ENCODE measurements at places on chromosomes 4 and X.

DNA sequence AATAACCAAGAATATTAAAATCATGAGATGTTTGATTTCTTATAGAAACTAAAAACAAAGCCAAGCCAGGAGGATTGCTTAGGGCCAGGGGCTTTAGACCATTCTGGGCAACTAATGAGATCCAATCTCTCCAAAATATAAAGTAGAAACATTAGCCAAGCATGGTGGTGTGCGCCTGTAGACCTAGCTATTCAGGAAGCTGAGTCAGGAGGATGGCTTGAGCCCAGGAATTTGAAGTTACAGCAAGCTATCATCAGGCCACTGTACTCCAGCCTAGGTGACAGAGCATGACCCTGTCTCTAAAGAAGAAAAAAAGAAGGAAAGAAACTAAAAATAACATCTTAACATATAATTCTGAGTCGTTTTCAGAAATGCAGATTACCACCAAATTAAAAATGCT, 96.7 kb downstream of the NAF1 start:
- DNase-seq: no peak

GRCh38 chrX:46140272-46140671, 404.9 kb downstream of the ZNF674 start:
- no peak for DNase-seq

DNA sequence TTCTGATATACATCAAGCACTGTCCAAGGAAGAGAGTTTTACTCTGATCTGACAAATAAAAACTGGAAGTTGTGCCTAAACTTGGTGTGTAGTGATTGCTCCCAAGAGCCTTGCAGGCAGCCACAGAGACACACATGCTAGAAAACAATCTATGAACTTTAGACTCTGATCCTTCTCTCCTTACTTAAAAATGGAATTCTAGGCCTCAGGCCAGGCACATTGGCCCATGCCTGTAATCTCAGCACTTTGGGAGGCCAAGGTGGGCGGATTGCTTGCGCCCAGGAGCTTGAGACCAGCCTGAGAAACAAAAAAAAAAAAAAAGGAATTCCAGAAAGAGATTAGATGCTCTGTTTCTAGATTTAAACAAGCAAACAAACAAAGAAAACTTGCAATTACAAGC, 45.6 kb upstream of the S100G start:
- no peak for DNase-seq

- no peak for DNase-seq
Observed at GRCh38 chr4:45082101-45082500, 355.7 kb upstream of the GNPDA2 start.

DNA sequence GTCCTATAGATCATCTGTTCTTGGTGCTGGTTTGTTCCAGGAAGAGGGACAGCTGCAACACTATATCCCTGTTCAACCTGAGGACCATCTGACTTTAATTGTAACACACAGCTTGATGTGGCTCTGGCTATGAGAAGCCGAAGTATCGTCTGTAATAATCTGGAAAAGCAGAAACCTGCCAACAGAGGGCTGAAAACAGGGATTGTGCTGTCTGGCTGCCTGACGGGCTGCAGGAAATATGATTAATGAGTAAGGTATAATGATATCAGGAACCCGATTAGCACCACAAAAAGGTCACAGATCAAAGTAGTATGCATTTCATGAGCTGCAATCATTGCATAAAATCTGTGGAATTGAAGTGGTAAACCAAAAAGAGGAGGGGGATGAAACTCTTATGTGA, 170.4 kb upstream of the MAB21L2 start:
- DNase-seq: no peak

GRCh38 chr4:138161351-138161750, 80.8 kb downstream of the SLC7A11 start:
- DNase-seq: no peak

DNA sequence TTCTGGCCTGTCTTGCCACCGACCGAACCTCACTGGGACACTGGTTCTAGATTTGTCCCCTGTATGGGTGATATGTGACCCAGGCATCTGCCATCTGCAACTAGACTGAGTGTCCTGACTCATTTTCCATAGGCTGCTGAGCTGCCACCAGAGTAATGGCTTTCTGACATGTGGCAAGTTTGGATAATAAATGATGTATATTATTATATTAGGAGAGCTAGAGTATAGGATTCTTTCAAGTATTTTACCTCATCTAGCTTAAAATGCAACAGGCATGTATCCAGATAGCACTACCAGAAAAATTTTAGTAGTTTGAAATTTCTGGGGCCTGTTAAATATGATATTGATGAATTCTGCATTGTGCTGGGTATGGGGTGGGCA, 15.8 kb upstream of the PGRMC2 start:
- no peak for DNase-seq

DNA sequence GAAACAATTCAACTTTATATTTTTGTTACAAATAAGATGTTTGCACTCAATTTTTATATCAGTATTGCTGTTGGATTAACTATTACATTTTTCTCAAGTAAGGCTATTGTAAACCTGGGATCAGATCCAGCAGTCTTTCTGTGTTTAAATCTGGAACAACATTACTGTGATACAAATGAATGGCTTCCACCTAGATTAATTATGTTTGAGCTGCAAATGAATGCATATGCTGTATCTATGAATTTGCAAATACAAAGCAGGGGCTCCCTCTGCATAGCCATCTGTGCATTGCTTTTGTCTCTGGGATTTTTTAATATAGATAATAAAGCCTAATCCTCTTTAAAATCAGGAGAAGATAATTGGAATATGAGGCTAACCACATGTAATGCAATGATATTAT, 69.8 kb upstream of the NEIL3 start:
- no peak for DNase-seq

DNA sequence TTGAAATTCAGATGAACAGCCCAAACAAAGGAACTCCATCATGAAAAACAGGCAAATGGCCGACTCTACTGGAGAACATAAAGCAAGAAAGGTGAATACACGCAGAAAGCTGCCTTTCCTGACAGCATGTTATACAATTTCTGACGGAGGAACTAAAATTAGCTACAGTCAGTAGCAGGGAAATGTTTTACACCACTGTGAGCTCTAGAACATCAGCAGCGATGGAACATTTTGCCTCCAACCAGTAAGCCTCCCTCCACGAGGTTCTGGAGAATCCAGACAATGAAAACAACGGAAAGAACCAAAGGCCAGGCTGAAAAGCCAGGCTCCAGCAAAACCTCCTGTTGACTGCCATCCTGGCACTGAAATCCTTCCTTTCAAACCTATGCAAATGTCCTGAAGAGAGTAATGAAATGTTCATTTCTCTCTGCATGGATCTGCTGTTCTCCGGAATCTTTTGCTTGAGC, 78.9 kb downstream of the IRF2 start:
- no peak for DNase-seq

DNA sequence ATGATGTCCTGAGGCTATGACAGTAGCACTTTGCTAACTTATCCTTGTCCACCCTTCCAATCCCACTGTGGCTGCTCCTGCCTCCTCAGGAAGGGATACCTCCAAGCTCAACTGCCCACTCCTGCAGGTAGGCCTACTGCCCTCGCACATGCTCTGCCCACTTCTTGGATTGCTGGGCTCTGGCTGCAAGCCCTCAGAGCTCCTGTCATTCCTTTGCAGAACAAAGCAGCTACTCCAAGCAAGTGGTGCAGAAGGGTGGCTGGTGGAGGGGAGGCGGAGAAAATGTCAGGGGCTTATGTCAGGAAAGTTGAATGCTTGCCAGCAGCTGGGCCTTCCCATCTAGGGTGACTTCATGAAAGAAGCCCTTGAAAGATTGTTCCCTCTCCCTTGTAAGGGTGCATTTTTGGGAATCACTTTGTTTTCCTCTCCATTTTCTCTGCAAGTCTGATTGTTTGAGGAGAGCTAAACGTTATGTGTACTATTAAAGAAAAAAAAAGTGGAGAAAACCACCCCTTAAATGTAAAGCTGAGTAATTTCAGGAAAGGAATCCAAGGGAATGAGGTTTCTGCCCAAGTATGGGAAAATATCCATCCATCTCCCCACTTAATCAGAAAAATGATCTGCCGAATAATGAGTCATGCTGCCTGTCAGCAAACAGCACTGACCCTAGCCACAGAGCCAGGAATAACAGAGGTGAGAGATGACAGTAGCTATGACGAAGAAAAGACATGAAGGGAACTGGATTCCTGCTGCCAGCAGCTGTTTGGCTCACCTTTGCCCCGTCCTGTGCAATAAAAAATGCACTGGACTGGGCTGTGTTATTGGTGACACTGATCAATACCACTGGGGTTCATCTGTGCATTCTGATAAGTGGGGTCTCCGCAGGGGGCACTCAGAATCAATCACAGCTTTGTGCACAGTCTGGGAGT, 102.0 kb downstream of the RTL5 start:
- no peak for DNase-seq

DNA sequence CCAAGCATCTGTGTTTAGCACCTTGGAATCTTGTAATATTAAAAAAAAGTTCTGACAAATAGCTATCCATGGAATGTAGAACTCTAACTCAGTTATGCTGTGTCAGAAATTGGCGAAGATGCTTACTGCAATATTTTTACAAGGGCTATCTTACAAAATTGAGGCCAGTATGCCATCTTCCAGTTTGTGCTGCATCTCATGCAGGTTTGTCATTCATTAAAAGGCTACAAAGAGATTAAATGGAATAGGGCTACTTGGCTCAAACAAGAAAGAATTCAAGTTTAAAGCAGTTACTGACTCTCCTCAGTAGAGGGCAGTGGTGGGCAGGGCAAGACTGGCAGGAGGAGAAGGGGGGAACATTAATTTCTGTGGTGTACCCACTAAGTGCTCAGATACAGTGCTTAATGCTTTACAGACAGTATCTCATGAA, 66.5 kb downstream of the SHROOM4 start:
- DNase-seq: no peak

- no peak for DNase-seq
Observed at GRCh38 chr4:126526335-126526734, 1106.4 kb upstream of the INTU start.

GRCh38 chr4:69714086-69714485, 46.3 kb downstream of the SULT1B1 start:
- DNase-seq: no peak

GRCh38 chr4:187887906-187888305, 107.7 kb upstream of the ZFP42 start:
- DNase-seq: no peak

DNA sequence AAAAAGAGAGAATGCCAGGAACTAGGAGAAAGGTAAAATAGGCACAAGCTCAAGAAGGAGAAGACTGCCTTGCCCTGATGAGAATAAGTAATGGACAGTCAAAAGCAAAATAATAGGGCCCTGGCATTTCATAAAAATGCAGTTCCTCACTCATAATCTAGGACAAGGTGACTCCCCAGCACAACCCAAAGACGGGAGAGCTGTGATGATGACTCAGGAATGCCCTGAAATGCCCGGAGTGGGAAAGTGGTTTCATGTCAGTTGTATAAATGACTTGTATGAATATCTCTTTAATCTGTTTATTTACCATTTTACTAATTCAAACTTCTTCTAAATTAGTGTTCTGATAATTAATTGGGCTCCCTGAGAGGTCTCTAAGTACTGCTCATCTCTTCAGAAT, 28.8 kb upstream of the SETD7 start:
- DNase-seq: no peak

DNA sequence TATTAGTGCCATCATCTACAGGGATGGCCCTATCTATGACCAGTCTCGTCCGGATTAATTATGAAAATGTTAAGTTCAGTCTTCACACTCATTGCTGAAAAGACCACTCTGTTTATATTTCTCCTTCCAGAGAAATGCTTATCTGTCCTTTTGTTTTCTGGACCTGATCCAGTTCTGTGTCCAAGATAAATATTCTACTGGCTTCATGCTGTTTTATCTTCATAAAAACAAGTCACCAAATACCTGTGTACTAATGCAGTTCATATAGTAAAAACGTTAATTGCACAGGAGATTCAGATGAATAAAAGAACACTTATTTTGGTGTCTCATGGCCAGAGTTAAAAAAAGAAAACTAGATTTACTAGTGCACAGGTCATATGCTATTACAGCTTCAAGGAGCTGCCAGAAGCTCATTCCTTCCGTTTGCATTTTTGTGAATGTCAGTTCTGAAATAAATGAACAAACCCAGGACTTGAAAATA, 17.3 kb downstream of the FNIP2 start:
- no peak for DNase-seq

DNA sequence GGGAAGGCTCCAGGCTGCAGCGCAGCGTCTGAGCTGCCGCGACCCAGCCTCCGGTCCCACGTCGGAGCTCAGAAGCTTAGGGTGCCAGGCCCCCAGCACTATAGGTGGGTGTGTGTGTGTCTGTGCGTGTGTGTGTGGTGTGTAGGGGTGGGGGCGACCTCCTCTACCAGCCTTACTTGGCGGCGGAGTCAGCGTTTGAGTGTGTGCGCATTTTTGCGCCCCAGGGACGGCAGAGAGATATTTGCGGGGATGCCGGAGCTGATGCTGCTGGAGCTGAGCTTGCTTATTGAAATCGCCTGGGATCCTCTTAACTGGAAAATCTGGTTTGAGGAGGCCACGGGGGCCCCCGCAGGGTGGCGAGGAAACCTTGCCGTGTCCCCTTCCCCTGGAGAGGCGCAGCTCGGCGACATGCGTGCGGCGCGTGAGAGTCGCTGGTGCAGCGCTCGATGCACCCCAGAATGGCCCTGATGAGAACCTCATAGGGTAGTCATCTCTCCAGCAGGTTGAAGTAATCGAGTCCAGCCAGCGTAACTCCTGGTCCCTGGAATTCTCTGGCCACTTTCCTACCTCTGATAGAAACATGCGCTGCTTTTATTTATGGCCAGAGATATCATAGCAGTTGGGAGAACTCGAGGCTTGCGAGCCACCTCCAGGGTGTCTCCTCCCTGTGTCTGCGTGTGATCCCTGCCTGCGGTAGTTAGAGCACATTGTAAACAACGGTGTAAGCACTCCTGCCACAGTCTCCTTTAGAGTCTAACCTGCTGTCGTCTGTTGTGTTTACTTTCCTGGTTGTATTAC, 2.7 kb downstream of the ADGRL3 start:
- no peak for DNase-seq

DNA sequence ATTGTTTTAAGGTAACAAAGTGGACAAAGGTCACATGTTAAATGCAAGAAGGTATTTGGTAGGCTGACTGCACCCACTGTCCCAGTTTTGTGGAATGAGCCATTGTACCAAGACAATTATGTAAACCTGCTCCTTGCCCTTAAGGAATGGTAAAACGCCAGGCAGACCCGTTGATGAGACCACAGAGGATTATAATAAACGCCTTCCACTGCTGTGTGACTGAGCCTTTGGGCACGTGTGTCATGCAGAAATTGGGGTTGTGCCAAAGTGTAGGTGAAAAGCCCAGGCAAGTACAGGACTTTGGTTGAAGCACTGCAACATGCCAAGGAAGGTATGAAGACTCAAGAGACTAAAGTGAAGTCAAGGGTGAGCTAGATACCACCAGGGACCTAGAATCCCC, 59.7 kb downstream of the LRRC66 start:
- DNase-seq: no peak

DNA sequence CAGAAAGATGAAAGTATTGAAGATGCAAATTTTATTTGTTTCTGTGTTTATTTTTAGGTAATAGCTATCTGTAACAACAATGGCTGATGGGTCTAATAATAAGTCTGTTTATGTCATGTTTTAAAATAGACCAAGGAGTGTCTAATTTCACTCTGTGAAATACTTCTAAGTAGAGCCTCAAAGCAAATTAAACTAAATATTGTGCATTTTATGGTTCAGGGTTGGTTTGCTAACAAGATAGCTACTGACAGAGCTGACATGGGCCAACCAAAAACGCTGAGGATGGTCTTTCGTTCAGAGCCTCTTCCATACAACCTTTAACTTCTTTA, 437.6 kb upstream of the CTSO start:
- no peak for DNase-seq

GRCh38 chr4:140335076-140335475, 38.4 kb upstream of the SCOC start:
- no peak for DNase-seq

- no peak for DNase-seq
Observed at GRCh38 chr4:123600987-123601904, 204.7 kb downstream of the SPRY1 start.

- no peak for DNase-seq
Observed at GRCh38 chr4:152700151-152700550, 20.4 kb upstream of the TMEM154 start.
